Endodermal cell (in vitro differentiated cells): ENCODE measurements at places on chromosomes 16 and 17.
A peak's percentile ranks its signal among the peaks of the same experiment; 100 is the strongest.

- peak; percentile 88 for DNase-seq
These were observed 15.6 kb downstream of the MRPS23 start for GRCh38 chr17:57834146-57834741.

DNA sequence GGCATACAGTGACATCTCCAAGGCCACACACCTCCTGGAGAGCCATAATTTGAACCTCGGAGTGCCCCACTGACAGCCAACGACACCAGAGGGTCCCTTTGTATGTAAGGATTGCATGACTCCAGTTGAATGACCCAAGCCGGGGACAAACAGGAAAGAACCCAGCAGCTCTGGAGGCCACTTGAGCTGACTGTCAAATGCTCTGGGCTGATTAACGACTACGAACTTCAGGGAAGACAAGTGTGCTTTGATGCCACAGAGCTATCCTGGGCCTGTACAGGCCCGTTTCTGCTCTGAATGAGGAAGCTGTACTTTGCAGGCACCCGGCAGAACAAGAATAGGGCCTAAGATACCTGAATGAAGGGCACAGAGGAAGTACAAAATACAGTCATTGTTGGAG lies 404.6 kb downstream of the SLC39A11 start:
- no peak for DNase-seq

- DNase-seq, result no peak
These were observed 5.8 kb downstream of the WIPF2 start for GRCh38 chr17:40224718-40225550.

GRCh38 chr17:70808596-70808995 lies 639.3 kb downstream of the KCNJ2 start:
- peak; percentile 50 for DNase-seq

DNA sequence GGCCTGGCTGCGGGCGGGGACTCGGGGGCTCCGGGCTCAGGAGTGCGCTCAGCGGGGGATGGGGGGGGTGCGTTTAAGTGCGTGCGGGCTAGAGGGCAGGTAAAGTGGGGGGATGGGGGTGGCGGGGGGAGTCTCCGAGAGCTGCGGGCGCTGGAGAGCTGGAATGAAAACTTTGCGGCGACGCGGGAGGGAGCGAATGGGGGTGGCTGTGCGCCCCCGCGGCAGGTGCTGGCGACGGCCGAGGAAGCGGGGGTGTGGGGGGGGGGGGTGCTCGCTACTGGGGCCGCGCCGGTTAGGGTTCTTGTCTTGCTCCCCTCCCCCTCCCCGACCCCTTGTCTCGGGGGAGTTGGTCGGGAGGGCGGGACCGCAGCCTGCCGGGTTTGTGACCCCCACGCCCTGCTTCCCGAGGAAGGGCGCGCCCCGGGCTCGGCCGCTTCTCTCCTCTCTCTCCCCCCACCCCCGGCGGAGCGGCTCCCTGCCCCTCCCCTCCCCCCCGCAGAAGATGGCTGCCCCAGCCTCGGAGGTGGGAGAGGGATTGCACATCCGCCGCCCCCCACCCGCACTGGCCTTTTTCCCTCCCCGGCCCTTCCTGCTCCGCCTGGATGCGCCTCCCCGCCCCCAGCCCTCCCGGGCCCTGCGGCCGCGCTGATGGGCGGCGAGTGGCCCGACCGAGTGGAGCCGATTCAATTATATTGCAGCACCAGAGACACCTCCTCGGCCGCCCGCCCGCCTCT lies 649 bp downstream of the GSE1 start:
- peak; percentile 90 for DNase-seq

- no peak for DNase-seq
These were observed 472.7 kb downstream of the KCNJ2 start for GRCh38 chr17:70642059-70642458.

DNA sequence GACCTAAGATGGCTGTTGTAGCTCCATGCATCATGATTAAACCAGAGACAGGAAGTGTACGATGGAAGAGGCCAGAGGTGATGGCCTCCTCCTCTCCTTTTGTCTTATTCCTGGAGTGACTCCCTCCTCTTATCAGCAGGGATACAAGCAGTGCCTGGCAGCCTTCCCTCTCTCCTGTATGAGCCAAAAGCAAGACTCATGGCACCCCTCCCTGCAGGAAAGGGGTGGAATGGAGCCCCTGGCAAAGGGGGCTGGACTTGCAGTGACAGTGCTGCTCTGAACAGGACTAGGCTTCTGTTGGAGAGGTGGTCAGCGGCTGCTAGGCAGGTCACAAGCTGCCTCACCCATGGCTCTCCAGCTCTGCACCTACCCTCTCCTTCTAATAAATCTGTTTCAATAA lies 8.4 kb downstream of the TXNL4B start:
- no peak for DNase-seq

GRCh38 chr16:67150047-67150832 lies 558 bp downstream of the B3GNT9 start:
- DNase-seq, result peak; percentile 93

GRCh38 chr17:43915559-43915958 lies 8.2 kb upstream of the MPP2 start:
- DNase-seq, result no peak

DNA sequence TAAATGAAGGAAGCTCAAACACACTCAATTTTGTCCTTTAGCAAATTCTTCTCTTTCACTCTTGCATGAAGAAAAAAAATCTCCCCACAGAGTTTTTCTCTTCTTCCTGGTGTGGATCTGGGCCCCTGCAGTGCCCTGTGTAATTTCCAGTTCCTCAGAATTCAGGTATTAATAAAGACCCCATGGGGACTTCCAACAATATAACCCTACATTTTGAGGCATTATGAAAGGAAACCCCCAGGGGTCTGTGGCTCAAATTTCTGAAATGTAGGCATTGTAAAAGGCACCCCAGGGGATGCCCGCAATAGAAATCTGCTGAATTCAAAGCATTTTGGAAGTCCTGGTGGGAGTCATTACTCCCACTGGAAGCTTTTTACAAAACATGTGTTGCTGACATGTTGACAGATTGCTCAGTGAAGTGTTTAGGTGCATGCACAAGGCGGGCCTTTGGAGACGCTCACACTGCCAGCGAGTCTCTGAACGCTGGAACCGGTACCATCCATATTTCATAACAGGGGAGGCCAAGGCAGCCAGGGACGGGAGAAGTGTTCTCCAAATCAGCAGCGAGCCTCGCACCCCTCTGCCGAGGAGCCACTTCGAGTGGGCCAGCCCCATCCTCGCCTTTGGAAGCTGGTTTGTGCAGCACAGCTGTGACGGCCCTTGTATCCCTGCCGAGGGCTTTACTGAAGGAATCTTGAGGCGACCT lies 154.0 kb downstream of the ZNF423 start:
- DNase-seq, result peak; percentile 87

GRCh38 chr16:3837851-3838586 lies 42.5 kb downstream of the CREBBP start:
- no peak for DNase-seq

DNA sequence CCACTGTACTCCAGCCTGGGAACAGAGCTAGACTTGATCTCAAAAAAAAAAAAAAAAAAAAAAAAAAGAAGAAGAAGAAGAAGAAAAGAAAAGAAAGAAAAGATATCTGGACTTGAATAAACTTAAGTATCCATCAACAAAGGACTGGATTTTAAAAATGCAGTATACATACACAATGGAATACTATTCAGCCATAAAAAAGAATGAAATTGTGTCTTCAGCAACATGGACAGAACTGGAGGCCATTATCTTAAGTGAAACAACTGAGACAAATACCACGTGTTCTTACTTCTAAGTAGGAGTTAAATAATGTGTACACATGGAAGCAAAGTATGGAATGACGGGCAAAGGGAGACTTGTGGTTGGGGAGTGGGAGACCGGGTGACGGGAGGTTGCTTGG lies 40.1 kb upstream of the MNT start:
- DNase-seq, result no peak

- DNase-seq, result no peak
These were observed 3.0 kb downstream of the CYLD start for GRCh38 chr16:50744881-50745280.

DNA sequence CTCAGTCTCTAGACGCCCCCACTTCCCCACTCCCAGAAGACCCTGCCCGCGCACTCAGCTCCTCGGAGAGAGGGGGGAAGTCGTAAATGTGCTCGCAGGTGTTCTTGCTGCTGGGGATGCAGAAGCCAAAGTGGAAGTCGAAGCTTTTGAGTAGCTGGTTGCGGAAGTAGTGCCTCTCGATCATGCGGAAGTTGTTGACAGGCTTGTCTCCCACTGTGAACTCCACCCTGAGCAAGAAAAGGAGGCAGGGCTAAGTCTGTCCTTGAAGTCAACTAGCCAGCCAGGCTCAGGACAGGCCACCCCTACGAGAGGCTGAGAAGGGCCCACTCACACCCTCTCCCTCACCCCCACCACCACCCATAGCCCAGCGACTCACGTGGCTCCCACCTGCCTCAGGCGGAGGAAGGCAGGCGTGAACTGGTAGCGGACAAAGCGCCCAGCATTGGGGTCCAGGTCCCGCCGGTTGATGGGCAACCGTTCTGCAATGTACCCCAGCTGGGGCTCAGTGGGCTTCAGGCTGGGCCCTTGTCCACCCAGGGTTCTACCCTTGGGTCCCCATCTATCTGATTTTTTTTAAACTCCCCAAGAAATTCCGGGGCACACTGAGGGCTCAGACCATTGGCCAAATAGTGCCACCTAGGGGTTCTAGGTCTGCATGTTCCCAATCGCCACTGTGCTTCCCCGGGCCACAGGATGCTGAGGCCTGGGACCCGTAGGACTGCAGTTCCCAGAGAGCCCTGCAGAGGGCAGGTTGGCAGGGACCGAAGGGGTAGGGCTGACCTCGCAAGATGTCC lies 4.6 kb downstream of the UNC119 start:
- peak; percentile 98 for DNase-seq

DNA sequence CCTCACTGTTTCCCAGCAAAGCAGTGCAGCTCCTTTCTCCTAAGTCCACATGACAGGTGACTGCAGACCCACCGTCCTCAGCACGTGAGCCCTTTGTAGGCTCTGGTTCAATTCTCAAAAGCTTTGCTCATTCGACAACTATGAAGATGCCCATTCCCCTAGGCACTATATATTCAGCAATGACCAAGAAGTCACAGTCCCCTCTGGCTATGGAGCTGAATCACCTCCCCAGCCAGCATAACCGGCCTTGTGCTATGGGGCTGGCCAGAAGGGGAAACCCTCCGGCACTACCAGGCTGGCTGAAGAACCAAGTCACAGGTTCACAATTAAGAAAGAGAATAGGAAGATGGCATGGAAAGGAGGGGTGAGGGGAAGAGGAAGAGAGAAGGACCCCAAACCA lies 139.7 kb downstream of the WSCD1 start:
- no peak for DNase-seq

DNA sequence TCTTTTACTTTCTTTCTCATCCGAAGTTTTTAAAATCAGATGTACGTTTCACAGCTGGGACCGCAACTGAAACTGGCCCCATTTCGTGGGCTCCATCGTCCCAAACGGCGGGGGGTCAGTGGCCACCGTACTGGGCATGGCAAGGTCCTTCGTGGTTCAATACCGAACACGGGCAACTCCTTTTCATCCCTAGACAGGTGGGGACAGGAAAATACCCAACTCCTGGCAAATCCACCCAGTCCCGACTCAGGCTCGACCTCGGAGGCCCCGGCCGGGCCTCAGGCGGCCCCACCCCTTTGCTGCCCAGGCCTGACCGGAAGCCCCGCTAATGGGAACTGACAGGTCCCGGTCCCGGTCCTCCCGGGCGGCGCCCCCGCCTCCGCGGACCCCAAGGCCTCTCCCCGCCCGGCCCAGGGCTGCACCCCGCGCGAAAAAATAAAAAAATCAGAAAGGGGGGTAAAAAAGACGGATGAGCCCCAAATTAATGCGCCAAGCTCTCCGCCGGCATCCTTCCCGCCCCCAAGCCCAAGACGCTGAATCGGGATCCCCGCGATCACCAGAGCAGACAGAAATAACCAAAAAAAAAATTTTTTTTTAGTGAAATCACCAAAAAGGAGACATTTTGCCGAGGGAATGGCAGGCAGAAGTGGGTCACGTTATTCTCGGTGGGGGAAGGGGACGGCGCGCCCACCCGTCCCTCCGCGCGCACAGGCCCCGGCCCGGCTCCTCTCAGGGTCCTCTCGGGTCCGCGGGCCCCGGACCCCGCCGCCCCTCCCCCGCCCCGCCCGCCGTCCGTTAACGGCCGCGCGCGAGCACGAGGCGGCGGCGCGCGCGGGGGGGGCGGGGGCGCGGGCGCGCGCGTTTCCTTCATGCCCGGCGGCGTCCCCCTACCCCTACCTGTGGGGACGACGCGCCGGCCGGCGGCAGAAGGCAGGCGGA lies 562 bp downstream of the ZC3H7A start:
- DNase-seq, result peak; percentile 79

DNA sequence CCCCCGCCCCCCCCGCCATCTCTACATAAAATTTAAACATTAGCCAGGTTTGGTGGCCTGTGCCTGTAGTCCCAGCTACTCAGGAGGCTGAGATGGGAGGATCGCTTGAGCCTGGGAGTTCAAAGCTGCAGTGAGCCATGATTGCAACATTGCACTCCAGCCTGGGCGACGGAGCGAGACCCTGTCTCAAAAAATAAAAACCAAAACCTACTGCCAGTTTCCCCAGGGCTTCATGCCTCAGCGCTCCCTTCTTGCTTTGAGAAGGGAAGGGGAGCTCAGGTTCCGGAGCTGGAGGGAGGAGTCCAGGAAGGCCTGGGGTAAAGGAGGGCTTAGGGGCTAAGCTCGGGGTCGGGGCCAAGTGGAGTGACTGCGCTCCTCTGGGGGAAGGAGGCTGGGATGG lies 20.5 kb downstream of the PLCD3 start:
- DNase-seq, result no peak

GRCh38 chr16:85422196-85422631 lies 190.9 kb upstream of the GSE1 start:
- peak; percentile 78 for DNase-seq

GRCh38 chr16:11681556-11681955 lies 13.3 kb downstream of the SNN start:
- no peak for DNase-seq

GRCh38 chr17:37050920-37051319 lies 102.2 kb downstream of the AATF start:
- DNase-seq, result peak; percentile 69

- DNase-seq, result no peak
These were observed 275.3 kb downstream of the PARN start for GRCh38 chr16:14354561-14355351.
